ENCODE measurements at places on chromosomes 2 and 18.

DNA sequence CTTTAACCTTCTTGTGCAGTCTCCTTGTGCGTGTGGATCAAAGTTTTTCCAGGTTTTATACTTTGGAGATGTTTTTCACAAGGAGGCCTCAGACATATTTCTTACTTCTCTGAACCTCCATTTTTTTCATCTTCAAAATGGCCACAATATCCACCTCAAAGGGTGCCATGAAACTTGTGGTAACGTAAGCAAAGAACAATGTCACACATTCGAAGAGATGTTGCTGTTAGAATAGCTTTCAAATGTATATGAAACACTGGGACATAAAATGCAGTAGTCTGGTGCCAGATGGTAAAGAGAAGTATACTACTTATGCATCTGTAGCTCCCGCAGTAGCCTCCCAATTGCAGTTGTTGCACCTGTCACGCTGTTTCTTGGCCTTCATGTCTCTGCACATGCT lies 2.6 kb upstream of the KRCC1 start:
- DNase-seq = no peak

DNA sequence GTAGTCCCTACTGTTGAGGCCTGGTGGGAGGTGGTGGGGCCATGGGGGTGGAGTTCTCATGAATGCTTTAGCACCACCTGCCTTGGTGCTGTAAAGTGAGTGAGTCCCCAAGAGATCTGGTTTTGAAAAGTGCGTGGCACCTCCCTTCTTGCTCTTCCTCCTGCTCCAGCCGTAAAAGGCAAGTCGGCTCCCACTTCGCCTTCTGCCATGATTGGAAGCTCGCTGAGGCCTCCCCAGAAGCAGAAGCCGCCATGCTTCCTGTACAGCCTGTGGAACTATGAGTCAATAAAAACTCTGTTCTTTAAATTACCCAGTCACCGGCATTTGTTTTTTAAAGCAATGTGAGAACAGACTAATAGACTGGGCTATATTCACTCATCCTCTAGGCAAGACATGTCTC lies 141.3 kb upstream of the ALKAL2 start:
- no peak for DNase-seq

GRCh38 chr18:69680123-69680522 lies 267.6 kb downstream of the CD226 start:
- DNase-seq = no peak

GRCh38 chr2:121650315-121650930 lies 1.2 kb upstream of the CLASP1 start:
- DNase-seq = no peak

- no peak for DNase-seq
These were observed 428.1 kb downstream of the MEIS1 start for GRCh38 chr2:66862885-66863650.

DNA sequence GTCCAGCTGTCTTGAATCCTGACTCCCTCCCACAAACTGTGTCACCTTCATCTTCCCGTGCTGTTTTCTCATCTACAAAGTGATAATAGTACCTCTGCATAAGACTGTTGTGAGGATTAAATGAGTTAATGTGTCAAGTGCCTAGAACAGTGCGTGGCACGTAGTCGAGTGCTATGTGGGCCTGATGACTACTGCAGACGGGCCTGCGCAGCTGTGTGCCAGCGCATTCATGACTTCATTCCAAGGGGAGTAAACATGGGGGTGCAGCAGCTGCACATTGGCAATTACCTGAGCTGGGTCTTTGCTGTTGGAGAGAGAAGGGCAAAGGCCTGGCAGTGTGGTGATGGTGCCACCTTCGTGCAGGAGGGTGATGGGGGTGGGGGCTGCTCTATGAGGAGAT lies 5.0 kb downstream of the TEX44 start:
- DNase-seq = no peak

DNA sequence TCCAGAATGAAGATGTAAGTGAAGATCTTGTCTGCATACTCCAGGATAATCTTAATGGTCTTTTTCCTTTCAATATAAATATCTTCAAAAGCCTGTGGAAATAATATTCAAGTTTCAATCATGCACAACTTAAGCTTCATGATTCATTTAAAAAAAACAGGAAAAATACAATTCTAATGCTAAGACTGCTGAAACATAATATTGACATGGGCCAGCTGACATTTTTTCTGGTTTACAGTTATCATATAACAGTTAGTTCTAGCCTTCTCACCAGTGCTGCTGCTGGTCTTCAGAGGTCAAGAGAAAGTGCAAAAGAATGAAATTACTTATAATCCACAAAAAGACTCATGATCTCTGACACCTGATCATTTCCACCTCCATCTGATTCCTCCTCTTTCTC lies 110.4 kb upstream of the SCN1A start:
- DNase-seq = no peak

DNA sequence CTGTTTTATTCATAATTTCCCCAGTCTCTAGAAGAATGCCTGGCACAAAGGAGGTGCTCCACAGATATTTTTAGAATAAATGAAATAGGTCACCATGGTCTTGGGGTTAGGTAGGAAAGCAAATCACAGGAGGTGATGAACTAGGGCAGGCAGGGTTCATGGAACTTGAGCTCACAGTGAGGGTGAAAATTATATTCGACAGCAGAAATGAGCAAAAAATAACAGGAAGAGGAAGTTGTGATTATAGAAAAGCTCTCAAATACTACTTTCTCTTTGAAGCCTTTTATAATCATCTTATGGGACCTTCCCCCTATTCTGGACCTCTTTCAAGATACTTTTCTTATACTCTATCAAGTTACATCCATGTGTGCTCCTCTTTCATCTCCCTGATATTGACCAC lies 4.5 kb upstream of the CREB1 start:
- no peak for DNase-seq

- DNase-seq = no peak
These were observed 1.8 kb downstream of the GPD2 start for GRCh38 chr2:156437931-156438410.

DNA sequence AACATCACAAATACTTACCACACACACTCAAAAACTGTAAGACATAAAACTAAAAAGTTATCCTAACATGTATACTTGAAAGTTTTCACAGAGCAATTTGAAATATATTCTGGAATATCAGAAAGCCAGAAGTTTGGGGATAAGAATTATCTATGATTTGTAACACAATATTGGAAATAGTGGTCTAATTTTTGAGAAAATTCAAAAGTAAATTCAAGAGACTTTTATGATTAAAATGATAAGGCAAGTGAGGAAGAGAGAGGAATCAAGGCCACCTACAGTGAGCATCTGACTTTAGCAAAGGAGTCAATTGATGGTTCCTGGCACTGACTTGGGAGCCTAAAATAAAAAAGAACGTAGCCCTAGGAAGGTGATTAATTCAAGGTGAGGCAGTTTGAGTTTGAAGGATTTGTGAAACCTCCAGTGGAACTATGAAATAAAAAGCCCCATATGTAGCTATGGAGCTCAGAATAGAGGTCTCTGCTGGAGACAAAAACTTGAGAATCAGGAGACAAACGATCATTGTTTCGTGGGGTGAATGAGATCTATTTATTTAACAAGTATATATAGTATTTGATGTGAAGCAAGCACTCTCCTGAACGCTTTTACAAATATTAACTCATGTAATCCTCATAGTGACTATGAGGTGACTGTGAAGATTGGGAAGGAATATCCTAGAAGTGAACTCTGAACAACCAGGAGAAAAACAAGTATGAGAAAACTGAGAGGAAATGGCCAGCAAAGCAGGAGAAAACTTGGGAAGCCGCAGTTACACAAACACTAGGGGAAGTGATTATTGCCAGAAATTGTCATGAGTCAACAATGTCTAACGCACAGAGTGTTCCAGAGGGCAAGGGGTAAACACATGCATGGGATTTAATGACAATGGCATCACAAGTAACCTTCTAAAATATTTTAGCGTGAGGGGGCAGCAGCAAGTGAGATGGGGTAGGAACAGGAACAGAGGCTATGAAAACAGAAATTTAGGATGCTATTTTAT lies 12.8 kb downstream of the TFPI start:
- DNase-seq = no peak

DNA sequence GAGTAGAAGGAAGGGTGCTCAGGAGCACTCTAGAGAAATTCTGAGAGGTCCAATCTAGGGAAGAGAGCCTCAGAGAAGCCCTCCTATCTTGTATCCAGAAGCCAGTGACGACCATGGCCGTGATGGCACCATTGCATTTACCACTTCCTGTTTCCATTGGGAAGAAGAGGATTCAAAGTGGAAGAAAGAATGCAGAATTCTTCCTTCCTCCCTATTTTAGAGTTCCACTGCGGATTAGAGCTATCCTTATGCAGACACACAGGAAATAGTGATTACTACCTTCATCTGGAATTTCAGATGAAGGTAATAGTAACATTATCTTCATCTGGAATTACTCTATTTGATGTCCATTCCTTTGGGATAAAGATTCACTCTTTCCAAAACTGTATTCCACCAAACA lies 45.6 kb upstream of the PCBP1 start:
- DNase-seq = no peak

GRCh38 chr2:119241205-119241532 lies 17.5 kb downstream of the STEAP3 start:
- no peak for DNase-seq

GRCh38 chr2:1550658-1551316 lies 137.5 kb downstream of the TPO start:
- DNase-seq = peak; percentile 69

GRCh38 chr2:231931481-231931915 lies 5.3 kb upstream of the NPPC start:
- no peak for DNase-seq

DNA sequence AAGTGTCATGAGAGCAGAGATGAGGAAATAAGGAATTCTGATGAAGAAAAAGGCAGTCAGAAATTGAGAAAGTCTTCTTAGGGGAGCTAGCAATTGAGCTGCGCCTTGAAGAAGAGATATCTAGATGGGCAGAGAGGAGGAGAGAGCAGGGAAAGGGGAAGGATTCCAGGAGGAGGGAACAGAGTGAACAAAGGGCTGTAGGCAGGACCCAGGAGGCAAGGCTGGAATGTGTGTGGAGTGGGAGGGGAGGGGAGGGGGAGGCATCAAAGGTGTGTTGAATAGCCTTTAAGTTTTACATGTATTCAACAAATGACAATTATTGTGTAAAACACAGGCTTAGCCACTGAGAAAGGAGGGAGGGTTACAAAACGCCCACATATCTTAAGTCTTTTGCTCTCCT lies 164.5 kb downstream of the TDRD15 start:
- no peak for DNase-seq

- DNase-seq = no peak
These were observed 175.0 kb upstream of the PGAP1 start for GRCh38 chr2:197101519-197101918.

- DNase-seq = no peak
These were observed 1.1 kb upstream of the ERMN start for GRCh38 chr2:157326698-157327097.

DNA sequence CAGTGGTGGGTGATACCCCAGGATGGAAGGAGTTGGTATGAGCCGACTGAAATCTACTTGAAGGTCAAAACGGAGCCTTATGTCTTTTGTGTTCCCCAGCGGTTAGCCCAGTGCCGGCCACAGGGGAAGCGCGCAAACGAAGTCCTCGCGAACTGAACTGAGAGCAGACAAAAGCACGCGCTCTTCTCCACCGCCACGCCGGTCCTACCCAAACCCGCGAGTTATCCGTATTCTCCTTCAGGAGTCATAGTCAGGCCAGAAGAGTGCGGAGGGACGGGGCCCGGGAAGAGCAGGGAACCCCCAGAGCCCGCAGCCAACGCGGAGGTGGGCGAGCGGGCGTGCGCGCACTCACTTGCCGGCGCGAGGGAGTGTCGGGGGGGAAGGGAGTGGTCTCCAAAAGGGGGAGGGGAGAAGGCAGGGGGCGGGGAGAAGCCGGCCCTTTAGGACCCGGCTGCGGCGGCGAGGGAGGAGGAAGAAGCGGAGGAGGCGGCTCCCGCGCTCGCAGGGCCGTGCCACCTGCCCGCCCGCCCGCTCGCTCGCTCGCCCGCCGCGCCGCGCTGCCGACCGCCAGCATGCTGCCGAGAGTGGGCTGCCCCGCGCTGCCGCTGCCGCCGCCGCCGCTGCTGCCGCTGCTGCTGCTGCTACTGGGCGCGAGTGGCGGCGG lies at the start of gene IGFBP2:
IGFBP2 (plus strand) TSS at position 469 of the 664 bp plus-strand sequence; CDS start at position 573, 104 bp downstream.
- no peak for DNase-seq

DNA sequence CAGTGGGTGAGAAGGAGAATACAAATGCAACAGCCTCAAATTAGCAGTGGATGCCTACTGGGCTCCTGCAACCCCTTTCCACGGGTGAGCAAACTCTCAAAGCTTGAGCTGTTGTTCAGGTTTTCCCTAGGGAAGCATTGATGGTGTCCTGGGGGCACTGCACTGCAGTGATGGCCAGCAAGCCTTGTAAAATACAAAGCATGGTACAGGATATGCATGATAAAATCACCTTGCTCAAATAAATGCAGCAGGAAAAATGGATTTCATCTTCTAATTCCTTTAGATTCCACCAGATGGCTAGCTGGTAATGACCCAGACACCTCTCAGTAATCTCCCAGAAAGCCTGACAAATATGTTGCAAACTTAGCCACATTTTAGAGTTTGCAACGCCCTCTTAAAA lies 698.2 kb downstream of the TRIB2 start:
- no peak for DNase-seq

- no peak for DNase-seq
These were observed 28.3 kb downstream of the ANXA4 start for GRCh38 chr2:69770193-69770702.

GRCh38 chr2:76247006-76247405 lies 536.3 kb upstream of the GCFC2 start:
- DNase-seq = no peak

DNA sequence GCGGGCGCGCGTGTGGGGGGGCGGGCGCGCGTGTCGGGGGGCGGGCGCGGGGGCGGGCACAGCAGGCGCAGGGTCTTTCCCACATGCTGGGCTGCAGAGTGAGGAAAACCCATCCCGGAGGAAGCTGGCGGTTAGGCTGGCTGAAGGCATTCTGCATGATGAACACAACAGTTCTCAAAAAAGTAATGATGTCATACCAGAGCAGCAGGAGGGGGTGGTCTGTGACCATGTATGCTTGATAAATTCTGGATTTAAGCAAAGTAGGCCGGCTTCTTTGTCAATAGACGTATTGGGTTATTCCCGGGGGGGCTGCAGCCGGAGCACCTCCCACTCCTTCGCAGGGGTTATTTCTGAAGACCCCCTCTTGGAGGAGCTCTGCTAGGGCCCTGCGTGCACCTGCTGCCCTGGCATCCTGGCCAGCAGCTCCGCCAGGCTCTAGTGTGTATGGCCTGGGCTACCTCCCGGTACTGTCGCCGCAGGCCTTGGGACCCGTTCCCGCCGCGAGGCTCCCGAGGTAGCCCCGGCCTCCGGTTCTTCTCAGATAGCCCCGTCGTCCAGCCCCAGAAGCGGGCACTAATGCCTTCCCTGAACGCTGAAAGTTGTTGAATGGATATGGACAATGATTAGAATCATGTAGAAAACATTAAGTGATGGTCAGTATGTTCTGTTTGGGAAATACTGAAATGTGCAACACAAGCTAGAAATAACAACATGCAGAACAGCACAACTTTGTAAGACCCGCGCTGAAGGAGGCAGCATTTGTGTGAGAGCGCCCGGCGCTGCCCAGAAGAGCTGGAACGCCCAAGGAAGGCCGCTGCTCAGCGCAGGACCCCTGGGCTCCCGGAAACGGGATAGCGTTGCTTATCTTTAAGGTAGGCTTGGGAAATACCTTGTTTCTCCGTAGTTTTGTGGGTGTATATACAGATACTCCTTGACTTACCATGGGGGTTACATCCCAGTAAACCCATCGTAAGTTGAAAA lies 101.4 kb upstream of the RAB6C start:
- peak; percentile 28 for DNase-seq

Measured in hypothalamus (tissue), 51 donors.